Karpas-422 (cell line): ENCODE measurements at places on chromosomes 12 and 14.
A peak's percentile ranks its signal among the peaks of the same experiment; 100 is the strongest.

- DNase-seq = no peak
These were observed 128.5 kb downstream of the ETV6 start for GRCh38 chr12:11777962-11778361.

DNA sequence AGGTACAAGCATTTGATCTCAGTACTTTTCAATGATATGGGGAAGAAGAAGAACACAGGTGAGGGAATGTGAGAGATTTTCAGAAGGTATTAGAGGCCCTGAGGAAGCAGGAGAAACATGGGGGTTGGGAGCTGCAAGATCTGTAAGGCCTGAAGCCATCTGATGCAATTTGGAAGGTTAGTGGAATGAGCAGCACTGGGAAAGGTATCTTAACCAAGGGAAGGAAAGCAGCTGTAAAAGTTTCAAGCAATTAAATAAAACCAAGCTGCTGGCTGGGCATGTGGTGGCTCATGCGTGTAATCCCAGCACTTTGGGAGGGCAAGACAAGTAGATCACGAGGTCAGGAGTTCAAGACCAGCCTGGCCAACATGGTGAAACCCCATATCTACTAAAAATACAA is 104.4 kb upstream of the PARP11 start:
- DNase-seq = no peak

- DNase-seq = no peak
These were observed 1196.9 kb downstream of the VRK1 start for GRCh38 chr14:97994020-97994531.

GRCh38 chr12:93778306-93778705 is 101.1 kb downstream of the CRADD start:
- DNase-seq = no peak

GRCh38 chr12:25058658-25059058 is 109.8 kb upstream of the BCAT1 start:
- peak; percentile 83 for DNase-seq
